ENCODE measurements at places on chromosomes 1 and 21.
A peak's percentile ranks its signal among the peaks of the same experiment; 100 is the strongest.

DNA sequence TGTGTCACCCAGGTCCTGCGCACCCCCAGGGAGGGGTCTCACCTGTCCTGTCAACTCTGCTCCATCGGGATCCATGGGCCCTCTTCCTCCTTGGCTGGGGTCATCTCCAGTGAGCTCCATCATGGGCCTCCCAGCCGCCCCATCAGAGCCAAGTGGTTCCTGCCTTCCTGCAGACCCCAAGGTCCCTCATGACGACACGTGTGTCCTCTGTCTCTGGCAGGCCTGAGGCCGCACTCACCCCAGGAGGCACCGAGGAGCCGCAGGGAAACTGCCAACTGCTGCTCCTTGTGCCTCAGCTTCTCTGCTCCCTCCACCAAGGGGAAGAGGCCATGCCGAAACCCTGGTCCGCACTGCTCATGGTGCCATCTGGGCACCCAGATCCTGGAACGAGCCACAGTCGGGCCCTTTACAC is 46.8 kb downstream of the COL18A1 start:
- no peak for DNase-seq

- peak; percentile 82 for DNase-seq
Observed at GRCh38 chr1:100400404-100400803, 48.1 kb downstream of the CDC14A start.

- DNase-seq = no peak
Observed at GRCh38 chr1:28439320-28439719, 66.5 kb upstream of the RCC1 start.

- no peak for DNase-seq
Observed at GRCh38 chr1:178565586-178565985, 52.7 kb downstream of the TEX35 start.

DNA sequence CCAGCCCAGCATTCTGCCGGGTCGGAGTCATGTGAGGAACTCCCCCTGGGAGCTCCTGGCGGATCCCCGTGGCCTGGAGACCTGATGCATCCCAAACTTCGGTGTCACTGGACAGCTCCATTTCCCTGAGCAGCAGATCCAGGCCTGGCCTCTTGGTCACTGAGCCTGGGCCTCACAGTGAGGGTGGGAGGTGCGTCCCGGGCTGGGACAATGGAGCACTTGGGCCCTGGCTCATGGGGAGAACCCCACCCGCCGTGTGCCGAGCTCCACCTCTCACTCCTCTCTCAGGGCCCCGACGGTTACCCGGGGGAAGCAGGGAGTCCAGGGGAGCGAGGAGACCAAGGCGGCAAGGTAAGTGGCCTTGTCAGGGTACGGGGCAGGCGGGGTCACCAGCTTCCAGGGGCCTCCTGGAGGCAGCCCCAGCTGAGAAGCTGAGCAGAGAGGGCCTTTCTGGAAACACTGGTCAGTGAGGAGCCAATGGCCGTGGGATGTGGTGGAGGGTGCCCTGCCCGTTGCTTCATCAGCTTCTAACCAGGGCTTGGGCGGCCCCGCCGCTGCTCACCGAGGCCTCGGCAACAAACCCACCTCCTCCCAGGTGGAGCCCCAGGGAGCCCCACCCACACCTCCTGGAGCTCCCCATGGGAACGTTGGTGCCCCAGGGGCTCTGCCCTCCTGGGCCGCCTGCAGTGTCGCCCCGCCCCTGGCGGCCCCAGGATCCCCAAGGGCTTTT is 19.8 kb downstream of the COL6A2 start:
- DNase-seq = peak; percentile 11

DNA sequence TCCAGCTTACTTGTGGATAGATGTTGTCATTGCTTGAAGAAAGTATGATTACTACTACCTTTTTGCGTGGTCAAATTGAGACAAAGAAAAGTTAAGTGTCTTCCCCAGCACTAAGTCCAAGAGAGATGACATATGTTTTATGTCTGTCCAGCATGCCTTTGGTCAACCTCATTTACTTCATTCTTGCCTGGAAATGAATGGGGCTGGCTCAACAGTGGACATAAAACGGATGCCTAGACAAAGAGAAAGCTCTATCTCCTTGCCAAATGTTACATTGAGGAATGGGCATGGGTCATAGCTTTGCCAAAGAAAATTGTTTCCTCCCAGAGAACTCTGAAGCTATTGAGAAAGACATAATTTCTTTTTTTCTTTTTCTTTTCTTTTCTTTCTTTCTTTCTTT is 82.4 kb upstream of the PLPPR4 start:
- no peak for DNase-seq

DNA sequence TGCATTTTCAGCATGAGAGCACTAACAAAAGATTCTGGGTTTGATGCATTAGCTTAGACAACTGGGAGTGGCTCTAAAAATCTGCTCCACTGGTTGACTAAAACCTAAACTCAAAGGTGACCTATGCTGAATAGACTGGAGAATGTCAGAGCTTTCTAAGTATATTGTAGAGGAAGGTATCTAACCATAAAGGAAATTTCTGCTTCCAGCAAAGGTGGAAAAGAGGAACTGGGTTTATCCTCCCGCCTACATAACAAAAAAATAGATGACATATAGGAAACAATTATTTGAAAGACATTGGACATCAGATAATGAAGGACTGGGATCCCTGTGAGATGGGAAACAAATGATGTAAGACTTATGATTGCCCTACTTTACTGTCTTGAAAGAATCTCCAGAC is 35.8 kb upstream of the CR2 start:
- no peak for DNase-seq

DNA sequence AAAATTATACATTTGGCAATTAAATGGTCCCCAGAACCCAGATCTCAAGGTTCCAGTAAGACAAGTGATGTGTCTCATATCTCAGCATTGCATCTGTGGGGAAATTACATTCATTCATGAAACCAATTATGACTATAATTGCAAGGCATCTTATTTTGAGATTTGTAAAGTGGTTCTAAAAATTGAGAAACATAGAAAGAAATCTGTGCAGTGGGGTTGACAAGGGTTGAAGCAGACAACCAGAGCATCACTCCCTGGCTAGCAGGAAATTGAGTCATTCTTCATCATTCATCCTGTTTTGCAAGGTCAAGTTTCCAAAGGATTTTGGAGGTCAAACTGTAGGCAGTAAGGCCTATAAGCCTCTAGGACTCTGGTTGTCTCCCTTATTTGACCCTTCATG is 25.1 kb upstream of the MROH9 start:
- no peak for DNase-seq

DNA sequence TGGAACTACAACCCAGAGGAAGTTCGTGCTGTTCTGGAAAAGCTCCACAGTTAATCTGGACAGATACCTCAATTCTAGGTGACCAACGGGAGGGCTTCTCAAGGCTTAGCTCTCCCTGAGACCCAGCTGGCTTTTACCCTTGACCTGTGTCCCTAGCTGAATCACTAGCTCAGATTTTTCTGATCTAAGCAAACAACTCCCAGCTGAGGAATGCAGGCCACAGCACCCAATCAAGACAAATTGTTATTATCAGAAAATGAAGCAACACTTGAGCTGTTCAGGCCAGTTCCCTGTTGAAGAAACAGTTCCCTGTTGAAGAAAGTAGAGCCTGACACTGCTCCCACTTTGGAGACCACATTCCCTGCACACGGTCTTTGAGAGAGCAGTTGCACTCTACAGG is 16.0 kb downstream of the DIO1 start:
- DNase-seq = no peak

GRCh38 chr1:159960721-159961381 is 6.8 kb upstream of the SLAMF9 start:
- DNase-seq = no peak

DNA sequence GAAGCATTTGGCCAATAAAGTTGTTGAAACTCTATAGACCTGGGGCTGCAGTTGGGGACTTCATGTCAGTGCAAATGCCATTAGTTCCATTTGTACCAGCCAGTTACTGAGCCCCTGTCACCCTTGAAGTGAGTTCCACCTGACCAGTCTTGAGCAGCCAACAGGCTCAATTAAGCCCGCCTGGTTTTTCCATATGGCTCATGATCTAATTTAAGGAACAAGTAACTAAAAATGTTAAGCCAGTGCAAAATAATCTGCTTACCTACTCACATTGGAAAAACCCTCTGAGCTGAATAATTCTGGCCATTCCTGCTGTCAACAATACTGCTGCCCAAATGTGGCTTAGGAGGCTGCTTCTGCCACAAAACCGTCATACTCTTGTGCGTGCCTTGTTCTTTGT is 21.6 kb downstream of the NSUN4 start:
- DNase-seq = no peak

- no peak for DNase-seq
Observed at GRCh38 chr1:34851431-34852105, 8.0 kb downstream of the SMIM12 start.

- no peak for DNase-seq
Observed at GRCh38 chr21:26519142-26519541, 53.9 kb downstream of the CYYR1 start.

GRCh38 chr1:9294910-9295636 is 2.4 kb downstream of the SPSB1 start:
- DNase-seq = no peak

- no peak for DNase-seq
Observed at GRCh38 chr1:171600862-171601261, 21.2 kb upstream of the MYOCOS start.

GRCh38 chr1:115329965-115330364 is 8.1 kb downstream of the NGF start:
- no peak for DNase-seq

DNA sequence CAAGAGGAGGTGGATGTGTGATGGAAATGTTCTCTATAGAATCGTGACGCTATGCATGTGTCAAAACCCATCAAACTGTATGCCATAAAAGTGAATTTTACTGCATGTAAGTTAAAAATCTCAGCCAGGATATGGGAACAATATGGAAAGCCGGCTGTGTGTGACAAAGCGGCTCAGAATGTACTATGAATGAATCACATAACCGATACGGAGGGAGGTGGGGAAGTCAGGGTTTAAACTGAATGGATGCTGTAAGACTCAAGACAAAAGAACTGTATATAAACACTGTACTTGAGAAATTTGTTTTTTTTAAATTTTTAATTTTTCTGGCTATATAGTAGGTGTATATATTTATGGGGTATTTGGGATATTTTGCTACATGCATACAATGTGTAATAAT is 111.6 kb upstream of the PDE4B start:
- DNase-seq = no peak

GRCh38 chr1:32592943-32593342 is 53.7 kb downstream of the ZBTB8A start:
- DNase-seq = no peak

DNA sequence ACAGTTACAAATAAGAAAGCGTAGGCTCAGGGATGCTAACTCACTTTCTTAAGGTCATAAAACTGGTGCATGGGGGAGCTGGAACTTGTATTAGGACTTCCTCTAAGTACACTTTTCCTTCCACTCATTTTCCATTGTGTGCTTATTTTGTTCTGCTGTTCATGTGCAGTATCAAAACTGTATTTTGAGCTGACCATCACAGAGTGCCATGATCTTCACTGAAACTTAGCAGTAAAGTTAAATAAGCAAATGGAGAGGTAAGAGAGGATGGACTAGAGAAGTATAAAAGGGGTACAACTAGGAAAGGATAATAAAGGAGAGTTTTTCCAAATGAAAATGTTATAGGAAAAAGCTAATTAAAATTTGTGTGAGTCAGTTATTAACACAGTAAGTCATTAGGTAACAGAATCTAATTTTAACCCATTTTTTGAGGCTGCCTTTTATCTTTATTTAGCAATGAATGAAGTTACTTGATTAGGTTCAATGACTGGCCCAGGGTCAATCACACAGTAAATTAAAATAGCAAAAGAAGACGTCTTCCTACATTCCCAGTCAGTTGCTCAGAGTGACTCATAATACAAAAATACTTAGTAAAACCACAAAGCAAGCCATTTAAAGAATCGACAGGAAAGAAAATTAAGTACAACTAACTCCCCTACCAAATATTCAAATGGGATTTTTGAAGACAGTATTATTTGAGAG is 165.8 kb upstream of the C1orf105 start:
- DNase-seq = no peak

GRCh38 chr1:213572912-213573647 is 414.7 kb upstream of the PROX1 start:
- no peak for DNase-seq

GRCh38 chr1:9435153-9435636 is 104.1 kb upstream of the SLC25A33 start:
- no peak for DNase-seq

DNA sequence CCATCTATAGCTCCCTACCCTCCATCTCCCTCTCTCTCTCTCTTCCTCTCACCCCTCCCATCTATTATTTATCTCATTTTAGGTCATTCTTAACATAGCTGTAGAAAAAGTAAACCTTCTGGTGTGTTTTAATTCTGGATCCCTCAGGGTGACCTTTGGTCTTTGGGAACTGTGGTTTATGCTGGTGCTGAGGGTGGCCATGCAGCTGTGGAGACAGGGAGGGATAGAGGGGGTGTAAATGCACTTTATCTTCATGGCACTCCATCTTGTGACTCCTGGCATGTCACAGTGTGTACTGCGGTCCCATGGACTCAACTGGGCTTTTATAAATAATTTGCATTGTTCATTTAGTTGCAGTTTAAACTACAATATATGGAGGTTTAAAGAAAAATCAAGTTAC is 50.2 kb upstream of the RUNX1 start:
- no peak for DNase-seq

DNA sequence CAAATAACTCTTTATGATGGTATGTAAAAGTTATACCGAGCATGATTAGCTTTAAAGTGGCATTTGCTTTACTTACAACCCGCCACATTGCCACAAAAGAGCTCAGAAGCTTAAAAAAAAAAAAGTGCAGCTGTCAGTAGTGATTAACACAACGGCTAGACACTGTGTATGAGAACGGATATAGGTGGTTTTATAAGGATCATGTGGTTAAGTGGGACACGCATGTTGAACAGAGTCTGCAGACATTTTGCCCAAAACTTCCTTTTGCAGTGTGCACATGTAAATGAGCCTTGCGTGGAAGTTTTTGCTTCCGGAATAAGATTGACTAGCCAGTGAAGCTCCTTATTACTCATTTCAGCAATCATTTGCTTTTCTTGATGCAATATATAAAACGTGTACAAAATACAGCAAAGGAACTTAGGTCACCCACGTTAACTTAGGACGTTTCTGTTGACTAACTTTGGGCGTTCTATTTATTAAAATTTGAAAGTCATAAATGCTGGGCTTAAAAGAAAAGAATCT is 58.7 kb upstream of the RGS1 start:
- DNase-seq = peak; percentile 80

DNA sequence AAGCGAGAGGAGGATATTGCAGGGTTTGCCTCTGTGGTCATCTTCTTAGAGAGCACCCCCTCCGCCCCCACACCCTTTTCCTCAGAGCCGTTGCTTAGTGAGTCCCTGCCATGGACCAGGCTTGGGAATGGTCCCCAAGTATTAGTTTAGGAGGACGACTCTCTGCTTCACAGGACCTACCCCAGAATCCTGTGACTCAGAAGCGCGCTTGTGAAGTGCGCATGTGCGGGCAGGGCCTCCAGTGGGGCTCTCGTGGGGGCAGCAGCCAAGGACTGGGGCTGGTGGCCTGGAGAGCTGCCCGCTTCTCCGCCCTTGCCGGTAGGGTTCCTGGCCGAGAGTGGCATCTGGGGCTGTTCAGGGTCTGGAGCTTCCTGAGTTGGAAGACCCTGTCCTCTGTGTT is 37.3 kb upstream of the HMGN1 start:
- no peak for DNase-seq

GRCh38 chr1:57209495-57209894 is 214.4 kb downstream of the DAB1 start:
- no peak for DNase-seq

All from CD4-positive, alpha-beta T cell treated with Interleukin-15 for 1 hour (primary cell).